ENCODE measurements at places on chromosomes 3 and 15. TPM values are rescaled to one million over a fixed set of nuclear protein-coding genes. Genes with fewer than 3 reads are reported as not detected.

The RTP4 gene
- 2.7 TPM for total RNA-seq

The USP13 gene
- total RNA-seq = 12.1 TPM

The PLS1 gene
- not detected for total RNA-seq

The ESYT3 gene
- 0.37 TPM for total RNA-seq

The MKRN2OS gene
- total RNA-seq = not detected
